Activated naive CD4-positive, alpha-beta T cell (primary cell): ENCODE measurements at places on chromosomes 7 and 10.

DNA sequence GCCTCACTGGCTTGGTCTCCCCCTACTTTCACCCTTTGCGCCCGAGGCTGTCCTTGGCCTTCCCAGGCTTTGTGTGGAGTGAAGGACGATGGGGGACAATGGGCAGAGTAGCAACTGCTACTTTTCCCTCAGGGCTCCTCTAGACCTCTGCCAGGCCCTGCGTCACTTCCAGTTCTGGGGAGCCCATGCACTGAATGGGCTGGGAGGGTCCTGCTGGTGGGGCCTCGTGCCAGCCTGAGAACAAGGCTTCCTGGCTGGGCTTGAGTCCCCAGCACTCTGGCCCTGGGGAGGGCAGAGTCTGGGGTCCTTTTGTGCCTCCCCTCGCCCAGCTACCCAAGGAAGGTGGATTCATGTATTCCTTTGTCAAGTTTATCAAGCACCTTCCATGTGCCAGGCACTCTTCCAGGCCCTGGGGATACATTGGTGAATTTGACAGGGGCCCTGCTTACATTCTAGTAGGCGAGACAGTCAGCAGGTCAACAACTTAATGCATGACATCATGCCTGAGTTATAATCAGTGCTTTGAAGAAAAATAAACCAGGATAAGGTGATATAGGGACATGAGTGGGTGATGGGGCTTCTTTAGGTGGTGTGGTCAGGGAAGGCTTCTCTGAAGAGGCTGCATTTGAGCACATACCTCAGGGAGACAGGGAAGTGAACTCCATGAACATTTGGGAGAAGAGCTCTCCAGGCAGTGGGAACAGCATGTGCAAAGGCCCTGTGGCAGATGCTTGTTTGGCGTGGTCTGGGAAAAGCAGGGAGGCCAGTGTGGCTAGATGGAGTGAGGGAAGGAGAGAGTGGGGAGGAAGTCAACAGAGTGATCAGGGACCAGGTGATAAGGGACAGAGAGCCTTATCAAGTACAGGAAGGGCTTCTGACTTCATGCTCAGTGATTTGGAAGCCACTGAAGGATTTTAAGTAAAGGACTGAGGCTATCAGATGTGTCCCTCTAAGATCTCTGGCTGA, 14.1 kb downstream of the ZMIZ1 start:
- no peak for DNase-seq

DNA sequence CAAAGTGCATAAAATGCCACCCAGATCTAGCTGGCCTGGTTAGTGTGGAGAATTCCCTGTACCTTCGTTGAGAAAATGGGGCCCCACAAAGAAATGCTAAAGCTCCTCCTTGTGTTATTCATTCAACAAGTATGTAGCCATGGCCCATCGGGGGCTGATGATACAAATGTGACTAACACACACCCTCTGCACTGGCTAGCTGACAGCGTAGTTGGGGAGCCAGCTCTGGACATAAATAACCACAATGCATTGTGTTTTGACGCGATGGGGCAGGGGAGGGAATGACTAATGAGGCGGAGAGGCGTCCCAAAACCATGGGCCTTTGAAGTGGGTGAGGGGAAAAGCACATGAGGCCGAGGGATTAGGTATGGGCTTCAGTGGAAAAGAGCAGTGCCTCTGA, 28.2 kb upstream of the ASL start:
- DNase-seq: no peak

DNA sequence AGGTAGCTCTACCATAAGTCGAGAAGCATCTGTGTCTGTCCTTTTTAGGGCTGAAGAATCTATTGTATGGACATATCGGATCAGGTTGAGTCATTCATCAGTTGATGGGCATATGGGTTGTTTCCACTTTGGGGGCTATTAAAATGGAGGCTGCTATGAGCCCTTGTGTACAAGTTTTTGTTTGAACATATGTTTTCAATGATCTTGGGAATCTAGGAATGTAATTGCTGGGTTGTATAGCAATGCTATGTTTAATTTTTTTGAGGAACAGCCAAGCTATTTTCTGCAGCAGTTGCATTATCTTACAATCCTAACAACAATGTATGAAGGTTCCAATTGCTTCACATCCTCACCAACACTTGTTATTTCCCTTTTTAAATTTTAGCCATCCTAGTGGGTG, 46.4 kb upstream of the HABP2 start:
- no peak for DNase-seq

DNA sequence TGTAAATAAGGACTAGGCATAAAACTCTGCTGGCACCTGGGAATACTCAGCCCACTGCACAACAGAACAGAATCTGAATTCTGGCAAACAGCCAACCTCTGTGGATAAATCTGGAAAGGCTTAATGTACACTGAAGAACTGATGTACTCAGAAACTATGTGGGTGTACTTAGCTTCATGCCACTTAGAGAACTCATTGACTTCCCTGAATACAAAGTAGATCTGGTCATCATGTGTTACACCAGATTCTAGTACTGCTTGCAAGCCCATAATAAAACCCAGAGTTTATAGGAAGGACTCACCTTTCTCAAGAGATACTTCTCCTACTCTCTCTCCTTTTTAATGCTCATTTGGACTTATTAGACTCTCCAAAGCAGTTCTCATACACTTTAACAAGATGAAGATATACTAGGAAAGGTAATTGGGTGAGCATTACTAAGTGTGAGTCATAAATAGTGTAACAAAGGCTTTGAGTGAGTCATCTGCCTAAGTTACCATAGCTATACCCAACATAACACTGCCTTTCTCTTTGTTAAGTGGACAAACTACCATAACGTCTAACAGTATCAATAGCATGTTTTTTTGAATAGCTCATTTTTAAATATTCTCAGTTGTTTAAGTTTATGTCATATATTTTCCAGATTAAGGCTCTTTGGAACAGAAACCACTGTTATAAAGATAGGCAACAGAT, 309.1 kb downstream of the MDFIC start:
- DNase-seq: no peak
